ENCODE measurements at places on chromosomes 2 and 18.

- no peak for DNase-seq
Observed at GRCh38 chr2:29797916-29798315, 123.5 kb downstream of the ALK start.

- DNase-seq = no peak
Observed at GRCh38 chr2:40666398-40666797, 214.5 kb upstream of the SLC8A1 start.

GRCh38 chr2:176178757-176179295 lies 9.6 kb upstream of the HOXD1 start:
- no peak for DNase-seq

DNA sequence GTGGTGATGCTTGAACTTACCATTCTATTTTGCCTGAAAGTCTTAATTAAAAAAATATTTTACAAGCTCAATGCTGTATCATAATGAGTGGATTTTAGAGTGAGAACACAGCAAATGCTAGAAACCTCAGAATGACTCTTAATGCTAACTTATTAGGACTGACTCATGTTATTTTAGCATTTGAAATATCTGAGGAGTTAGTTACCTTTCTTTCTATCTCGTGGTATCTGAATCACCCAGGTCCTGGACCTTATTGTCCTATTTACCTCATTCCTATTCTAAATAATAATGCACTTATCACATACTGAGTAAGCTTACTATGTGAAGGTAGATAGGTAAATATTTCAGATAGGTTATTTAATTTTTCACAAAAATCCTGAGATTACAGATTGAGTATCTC lies 70.7 kb downstream of the SOS1 start:
- no peak for DNase-seq

DNA sequence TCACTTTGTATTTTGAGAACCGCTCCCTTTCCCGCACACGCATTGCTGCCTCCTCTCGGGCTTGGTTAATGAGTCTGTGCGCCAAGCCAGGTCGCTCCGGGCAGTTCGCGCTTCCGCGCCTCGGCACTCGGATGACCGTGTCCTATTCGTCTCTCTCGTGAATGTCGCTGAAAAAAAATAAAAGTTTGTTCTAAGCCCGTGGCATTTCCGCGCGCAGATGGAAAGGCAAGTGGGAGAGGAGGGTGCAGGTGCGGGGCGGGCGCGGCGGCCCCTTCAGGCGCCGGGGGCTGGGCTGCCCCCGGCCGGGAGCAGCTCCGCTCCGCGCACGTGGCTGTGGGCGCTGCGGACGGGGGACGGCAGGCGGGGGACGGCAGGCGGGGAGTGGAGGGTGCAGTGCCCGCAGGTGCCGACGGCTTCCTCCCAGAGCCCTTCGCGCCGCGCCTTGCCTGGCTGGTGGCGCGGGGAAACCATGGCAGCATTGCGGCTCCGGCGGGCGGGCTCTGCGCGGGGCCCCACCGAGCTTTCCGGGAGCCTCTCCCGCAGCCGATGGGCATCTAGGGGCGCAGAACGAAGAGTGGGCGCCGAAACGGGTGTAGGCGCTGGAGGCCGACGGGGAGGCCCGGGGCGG lies 159.6 kb upstream of the SIX2 start:
- no peak for DNase-seq

DNA sequence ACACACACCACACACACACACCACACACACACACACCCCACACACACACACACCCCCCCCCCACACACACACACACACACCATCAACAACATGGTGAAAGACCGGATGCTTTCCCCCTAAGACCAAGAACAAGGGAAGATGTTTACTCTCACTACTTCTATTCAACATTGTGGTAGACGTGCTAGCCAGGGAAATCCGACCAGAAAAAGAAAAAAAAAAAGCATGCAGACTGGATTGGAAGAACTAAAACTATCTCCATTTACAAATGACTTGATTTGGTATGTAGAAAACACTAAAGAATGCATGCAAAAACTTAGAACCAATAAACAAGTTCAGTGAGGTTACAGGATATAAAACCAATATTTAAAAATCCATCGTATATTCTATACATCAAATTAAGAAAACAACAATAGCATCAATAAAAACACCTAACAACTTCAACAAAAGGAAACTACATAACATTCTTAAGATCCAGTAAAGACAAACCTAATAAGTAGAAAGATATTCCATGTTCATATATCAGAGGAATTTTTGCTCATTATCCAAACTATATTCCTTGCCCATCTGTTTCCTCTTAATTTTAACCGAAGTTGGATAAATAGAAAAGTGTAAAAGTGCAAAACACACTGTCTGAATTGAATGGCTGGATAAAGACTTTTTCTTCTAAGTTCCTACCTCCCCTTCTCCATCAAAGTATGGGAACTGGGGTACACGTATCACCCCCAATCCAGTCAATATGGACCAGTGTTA lies 51.5 kb upstream of the RNU4ATAC start:
- no peak for DNase-seq

DNA sequence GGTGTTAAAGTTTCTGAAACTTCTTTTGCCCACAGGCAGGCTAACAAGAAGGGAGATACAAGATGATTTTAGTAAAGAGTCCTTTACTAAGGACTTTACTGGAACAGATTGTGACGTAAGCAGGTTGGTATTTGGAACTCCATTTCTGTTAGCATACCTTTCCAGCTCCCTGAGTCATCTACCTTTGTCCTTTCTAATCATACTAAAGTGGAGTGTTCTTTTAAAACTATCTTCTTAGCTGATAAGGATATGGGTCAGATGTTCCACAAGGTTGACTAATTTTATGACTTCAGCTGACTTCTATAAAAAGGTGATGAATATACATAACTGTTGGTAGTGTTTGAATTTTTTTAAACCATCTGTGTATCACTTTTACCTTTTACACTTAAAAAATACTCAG lies 21.1 kb downstream of the UGP2 start:
- no peak for DNase-seq

- no peak for DNase-seq
Observed at GRCh38 chr2:97699765-97700444, 13.5 kb upstream of the ZAP70 start.

DNA sequence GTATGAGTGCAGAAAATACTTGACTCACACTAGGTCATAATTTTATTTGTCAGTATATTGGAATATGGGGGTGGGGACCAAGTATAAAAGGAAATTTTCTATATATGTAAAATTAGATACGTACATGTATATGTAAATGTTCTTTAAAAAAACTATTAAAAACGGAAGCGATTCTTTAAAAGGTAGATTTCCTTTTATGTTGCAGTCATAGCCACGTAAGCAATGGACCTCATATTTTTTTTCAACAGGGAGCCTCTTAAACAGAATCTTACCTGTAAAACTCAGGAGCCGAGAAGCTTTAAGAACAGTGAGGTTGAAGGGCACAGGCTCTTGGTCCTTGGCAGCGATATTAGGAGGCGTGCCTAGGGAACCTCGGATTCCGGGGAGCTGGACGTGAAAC lies 3.3 kb downstream of the RHBDD1 start:
- no peak for DNase-seq

DNA sequence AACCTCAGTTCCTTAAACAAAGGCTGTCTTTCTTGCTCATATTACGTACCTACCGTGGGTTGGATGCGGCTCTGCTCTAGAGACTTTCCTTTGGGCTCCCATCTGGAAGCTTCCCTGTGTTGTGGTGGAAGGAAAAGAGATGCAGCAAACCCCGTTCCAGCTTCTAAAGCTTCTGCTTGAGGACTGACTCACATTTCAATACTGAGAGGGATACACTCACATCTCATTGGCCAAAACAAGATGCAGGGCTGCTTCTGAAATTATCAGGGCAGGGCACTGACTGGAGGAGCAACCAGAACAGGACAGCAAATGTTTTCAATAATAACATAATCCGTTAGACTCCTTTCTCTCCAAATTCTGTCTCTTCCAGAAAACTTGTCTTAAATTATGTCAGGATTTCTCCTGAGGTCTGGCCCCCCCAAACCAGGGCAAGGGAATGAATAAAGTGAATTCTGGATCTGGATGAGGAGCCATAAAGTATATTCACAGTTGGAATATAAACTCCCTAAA lies 4.5 kb upstream of the MYO5B start:
- DNase-seq = no peak

GRCh38 chr2:3427272-3427671 lies 47.8 kb downstream of the TRAPPC12 start:
- DNase-seq = no peak

DNA sequence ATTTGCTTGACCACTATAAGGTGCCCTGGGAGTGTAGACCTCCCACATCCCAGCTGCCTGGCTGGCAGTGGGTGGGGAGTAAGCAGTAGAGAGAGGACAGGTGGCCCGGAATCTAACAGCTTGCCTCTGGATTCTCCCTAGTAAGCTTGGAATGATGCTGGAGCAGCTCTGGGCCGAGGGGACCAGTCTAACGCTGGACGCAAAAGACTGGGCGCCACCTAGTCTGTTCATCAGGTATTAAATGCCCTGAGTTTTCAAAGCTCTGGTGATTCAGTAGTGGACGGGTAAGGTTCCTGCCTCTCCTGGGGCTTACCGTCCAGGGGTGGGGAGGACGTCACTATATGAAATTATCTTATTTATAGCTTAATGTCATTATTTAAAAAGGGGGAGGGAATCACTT lies 648 bp upstream of the LYPD6B start:
- DNase-seq = no peak

GRCh38 chr2:127049927-127050802 lies 56.8 kb downstream of the BIN1 start:
- no peak for DNase-seq

DNA sequence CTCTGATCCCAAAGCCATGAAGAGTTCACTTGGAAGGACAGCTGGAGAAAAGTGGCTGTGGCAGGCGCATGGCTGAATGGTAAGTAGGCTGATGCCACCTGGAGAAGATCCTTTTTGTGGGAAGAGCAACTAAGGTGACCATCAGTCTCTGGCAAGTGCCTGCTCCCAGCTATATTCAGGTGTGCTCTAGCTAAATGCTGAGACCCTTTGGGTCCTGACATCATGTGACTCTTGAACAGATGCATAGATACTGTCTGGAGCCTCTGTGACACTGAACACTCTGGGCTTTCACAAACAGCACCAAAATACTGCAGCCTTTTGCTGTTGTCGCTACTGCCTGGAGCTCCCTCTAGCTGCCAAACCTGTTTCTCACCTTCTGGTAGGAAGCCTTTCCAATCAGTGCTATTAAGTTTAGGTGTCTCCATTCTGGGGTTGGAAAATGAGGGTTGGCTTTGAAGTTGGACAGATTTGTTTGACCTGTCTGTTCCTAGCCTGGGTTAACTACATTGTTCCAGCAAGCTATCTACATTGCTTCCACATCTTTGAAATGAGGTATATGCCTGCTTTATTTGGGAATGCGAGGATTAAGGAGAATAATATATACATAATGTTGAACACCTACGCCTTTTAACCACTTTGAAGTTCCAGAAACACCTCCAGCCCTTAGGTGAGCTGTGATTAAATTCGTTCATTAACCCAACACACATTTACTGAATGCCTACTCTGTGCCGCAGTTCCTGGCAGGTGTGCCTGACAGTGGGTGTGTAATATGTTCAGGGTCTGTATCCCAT lies 3.1 kb downstream of the EGR4 start:
- DNase-seq = no peak

DNA sequence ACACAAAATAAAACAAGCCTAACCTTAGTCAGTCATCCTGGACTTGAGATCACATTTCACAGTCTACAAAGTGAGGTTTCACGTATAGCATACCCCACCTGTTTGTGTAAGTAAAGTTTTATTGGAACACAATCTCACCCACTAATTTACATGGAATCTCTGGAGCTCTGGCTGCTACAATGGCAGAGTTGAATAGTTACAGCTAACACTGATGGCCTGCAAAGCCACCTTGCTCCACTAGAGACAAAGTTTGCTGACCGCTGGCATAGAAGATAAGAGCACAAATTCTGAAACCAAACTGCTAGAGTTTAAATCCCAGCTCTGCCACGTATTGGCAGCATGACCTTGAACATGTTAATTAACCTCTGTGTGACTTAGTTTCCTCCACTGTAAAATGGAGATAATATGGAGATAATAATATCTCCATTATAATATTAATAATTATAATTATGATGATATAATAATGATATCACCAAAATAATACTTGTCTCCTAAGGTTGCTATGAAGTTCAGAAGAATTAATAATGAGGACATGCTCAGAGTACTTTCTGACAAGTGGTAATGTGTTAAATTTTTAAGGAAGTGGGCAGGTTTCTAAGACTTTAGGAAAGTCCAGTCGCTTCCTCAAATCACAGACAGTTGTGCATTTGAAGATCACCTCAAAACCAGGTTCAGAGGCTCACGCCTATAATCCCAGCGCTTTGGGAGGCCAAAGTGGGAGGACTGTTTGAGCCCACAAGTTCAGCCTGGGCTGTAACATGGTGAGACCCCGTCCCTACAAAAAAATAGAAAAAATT lies 204.6 kb downstream of the SH3RF3 start:
- DNase-seq = no peak

GRCh38 chr18:79546781-79547272 lies 132.8 kb upstream of the CTDP1 start:
- no peak for DNase-seq

GRCh38 chr18:36947820-36948348 lies 119.0 kb downstream of the KIAA1328 start:
- DNase-seq = no peak

GRCh38 chr2:54866179-54866578 lies 142.7 kb downstream of the EML6 start:
- DNase-seq = no peak

DNA sequence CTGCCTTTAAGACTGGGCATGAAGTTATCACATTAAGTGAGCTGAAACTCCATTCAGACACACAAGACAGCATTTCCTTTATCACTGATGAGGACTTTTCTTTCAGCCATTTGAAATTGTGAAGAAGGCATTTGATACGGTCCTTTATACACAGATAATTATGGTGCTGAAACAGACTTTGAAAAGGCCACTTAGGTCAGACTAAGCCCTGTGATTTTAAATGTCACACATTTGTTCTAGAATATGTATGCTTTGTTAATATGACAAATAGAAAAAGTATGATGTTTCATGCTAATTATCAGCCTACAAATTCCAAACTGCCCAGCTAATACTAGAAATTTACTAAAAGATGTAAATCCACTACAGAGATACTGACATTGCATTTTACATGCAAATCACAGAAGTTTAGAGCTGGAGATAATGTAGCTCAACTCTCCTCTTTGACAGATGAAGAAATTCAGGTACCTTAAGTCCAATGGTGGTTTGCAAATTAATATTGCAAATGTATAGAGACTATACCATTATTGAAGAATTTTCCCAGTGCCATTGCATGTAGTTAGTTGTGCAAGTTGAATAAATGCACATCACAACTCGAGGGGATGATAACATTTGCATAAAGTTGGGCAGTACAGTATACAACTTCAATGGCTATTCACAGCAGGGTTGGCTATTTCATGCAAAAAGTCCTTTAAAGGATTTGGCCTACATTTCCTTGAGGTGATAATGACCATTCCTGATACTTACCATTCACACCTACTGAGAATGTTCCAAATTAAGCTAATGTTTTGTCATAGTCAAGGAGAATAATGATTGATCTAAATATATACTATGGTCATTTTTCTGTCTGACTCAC lies 175.2 kb downstream of the UPP2 start:
- DNase-seq = no peak
